BJ (cell line): ENCODE measurements at places on chromosomes 6 and 20. TPM values are rescaled to one million over a fixed set of nuclear protein-coding genes. Genes with fewer than 3 reads are reported as not detected.

Gene WFDC5
- polyA plus RNA-seq: not detected in 2 replicates

DNA sequence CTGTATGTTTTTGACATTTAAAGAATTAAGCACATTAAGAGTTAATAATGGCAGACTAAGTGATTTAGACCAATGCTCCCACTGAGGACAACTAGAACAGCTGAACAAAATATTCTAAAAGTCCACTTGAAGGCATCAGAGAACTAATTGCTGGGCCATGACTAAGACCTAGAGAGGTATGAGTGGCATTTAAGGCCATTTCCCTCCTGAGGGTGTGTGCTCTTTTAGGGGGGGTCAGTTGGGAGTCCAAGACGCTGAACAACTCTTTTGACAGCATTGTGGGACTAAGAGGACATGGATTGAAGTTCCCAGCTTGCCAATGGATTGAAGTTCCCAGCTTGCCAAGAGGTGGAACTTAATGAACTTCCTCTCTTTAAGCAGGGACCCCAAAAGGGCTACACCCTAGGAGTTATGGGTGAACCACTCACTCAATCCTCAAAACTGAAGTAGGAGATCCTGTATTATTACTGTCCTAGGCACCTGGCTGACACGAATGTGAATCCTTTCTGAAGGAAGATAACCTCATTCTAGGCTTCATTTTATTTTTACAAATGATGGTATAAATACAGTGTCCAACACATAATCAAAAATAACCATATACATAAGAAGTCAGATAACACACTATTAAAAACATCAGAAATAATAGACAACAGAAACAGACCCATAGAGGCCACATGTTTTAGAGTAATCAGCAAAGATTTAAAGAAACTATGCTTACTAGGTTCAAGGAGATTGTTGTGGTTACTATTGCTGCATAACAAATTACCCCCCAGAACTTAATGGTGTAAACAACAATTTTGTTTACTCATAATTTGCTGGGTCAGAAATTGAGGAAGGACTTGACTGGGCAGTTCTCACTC lies 175.1 kb downstream of the VEGFA start:
- DNase-seq: peak; percentile 9

- no peak for DNase-seq
Observed at GRCh38 chr6:35043381-35044130, 97.6 kb downstream of the TCP11 start.

- DNase-seq: no peak
Observed at GRCh38 chr20:6100246-6100645, 22.6 kb downstream of the FERMT1 start.

DNA sequence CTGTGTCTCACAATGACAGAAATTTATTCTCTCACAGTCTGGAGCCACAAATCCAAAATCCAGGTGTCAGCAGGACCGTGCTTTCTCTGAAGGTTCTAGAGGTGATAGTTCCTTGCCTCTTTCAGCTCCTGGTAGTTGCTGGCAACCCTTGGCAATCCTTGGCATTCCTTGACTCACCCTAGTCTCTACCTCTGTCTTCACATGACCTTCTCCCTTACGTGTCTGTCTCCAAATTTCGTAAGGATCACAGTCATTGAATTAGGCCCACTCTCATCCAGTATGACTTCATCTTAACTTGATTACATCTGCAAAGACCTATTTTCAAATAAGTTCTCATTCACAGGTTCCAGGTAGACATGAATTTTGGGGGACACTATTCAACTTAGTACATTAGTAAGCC lies 143.1 kb downstream of the CEP57L1 start:
- DNase-seq: no peak

GRCh38 chr20:2879146-2879545 lies 5.9 kb downstream of the PTPRA start:
- peak; percentile 75 for DNase-seq

GRCh38 chr20:3909952-3910366 lies 20.8 kb downstream of the PANK2 start:
- no peak for DNase-seq

GRCh38 chr6:146194434-146194833 lies 165.6 kb downstream of the GRM1 start:
- DNase-seq: no peak

DNA sequence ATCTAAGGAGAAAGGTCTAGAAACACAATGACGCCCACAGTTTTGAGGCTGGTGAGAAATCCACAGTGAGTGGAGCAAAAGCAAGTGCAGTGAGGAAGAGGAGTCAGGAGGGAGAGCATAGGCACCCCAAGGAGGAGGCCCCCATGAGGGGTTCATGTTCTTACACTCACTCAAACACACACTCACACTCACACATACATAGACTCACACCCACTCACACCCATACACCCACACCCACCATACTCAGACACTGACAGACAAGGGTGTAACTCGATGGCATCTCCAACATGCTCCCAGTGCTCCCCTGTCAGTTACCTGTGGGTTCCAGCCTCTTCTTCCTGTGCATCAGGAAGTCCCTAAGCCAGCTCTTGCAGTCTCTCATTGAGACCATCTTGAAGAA lies 3.8 kb downstream of the ULBP3 start:
- DNase-seq: no peak

DNA sequence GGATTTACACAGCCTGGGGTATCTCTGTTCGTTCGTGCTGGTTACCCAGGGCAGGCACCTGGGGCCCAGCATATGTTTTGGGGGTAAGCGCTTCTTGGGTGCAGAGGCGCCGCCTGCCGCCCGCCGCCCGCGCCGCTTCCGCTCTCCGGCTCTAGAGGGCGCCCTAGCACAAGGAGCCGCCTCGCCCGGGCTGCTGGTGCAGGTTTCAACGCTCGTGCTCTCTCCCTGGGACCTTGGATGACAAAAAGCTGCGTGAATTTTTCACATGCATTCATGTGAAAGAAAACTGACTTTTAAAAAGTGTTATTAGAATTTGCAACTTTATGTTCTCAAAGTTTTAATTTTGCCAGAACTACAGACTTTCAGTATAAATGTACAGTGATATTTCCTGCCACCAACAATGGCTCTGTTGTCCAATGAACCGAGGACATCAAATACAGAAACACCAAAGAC lies 32.5 kb downstream of the PRR18 start:
- DNase-seq: no peak

Gene AP5S1
- 7.5 and 12.2 TPM in 2 replicates for polyA plus RNA-seq

GRCh38 chr6:19836799-19837510 lies at the start of gene ID4:
Gene ID4 (plus strand): TSS chr6:19837370. CDS start chr6:19837755, 385 bp downstream.
- peak; percentile 74 for DNase-seq

- DNase-seq: no peak
Observed at GRCh38 chr6:95142661-95143335, 434.5 kb upstream of the MANEA start.

DNA sequence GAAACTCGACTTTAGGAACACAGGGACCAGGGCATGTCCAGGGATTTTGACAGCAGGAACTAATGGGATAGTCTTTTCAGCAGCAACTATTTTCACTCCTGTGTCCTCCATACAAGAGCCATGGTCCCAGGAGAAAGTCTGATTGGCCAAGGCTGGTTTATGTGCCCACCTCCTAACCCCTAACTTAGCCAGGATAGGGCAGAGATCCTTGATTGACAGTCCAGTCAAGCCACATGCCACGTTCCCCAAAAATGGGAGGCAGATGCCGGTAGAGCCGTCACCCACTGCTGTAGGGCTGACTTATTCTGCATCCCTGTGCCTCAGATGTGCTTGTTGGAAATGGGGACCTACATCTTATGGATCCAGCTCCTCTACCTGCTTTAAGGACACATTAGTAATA lies 22.3 kb downstream of the SLC2A10 start:
- DNase-seq: no peak

- no peak for DNase-seq
Observed at GRCh38 chr6:165092881-165093595, 216.4 kb downstream of the C6orf118 start.

DNA sequence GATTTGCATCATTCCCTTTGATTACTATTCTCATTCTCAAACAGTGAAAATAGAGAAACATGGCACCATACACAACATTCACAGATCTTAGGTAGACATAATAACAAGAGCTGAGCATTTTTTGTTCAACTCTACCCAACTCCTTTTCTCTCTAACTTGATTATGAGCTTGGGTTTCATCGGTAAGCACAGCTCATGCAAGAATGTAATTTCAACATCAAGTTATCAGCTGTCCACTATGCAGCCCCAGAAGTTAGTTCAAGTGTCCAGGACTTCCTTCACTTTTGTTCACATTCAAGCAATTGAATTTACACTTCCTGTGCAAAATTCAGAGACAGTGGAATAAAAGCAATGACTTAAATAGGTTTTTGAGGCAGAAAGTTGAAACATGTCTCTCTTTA lies 297.7 kb upstream of the SASH1 start:
- DNase-seq: no peak

GRCh38 chr6:143652841-143653331 lies 24.9 kb upstream of the PHACTR2 start:
- no peak for DNase-seq

Gene NRSN1
- polyA plus RNA-seq: not detected in 2 replicates

- DNase-seq: no peak
Observed at GRCh38 chr6:16868968-16869367, 107.7 kb upstream of the ATXN1 start.

DNA sequence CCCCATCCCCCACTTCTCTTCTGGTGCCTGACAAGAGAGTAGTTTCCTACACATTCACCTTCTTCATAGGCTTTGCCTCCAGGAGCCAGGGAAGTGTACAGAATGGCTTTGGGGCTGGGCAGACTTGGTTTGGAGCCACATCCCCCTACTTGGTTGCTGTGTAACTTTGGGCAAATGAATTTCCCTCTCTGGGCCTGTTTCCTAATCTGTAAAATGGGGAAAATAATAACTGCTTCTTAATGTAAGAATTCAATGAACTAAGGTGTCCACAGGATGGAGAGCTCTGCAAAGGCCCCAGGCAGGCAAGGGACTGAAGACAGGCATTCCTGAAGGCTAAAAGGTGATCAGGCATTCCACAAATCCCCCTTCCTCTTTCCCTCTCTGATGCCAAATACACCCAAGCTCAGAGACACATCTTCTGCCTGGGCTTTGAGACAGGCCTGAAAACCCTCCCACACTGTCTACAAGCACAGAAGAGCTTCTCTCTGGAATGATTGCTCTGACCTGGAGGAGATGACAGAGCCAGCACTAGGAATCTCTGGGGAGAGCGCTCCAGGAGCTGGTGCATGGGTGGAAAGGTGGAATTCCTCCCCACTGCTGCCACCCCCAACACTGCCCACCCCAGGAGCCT lies 6.9 kb upstream of the C20orf203 start:
- no peak for DNase-seq

Gene TBX18
- polyA plus RNA-seq: 28.6 and 34.5 TPM in 2 replicates

Gene AK9
- polyA plus RNA-seq: 1.3 and 3.1 TPM in 2 replicates

Gene TNFRSF6B
- 2.1 and 3.2 TPM in 2 replicates for polyA plus RNA-seq

Gene VGLL2
- polyA plus RNA-seq: not detected in 2 replicates

Gene LGSN
- not detected in 2 replicates for polyA plus RNA-seq

DNA sequence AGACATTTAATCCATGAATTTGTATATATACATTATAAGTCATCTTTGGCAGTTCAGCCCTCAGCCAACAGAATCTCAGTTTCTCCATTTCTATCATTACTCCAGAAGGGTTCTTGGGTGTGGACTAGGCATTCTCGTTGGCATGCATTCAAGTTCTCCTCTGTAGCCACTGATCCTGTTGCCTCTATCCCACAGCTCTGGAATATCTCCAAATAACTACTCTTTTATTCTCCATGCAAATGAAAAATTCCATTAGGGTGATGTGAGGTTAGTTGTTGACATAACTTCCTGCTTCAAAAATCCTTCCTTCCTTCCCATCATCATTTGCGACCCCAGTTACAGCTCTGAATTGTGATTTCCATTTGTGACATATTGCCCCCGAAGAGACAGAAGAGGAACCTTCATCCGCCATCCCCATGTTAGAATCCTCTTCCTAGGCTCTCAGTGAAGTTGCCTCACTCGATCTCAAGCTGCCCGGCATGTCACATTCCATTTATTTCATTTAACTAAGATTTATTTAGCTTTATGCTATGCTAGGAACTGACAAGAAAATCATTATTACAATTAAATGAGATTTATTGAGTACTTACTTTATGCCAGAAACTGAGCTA lies 93.7 kb upstream of the EDN1 start:
- DNase-seq: no peak

- DNase-seq: no peak
Observed at GRCh38 chr6:123677897-123678296, 41.1 kb upstream of the TRDN start.

DNA sequence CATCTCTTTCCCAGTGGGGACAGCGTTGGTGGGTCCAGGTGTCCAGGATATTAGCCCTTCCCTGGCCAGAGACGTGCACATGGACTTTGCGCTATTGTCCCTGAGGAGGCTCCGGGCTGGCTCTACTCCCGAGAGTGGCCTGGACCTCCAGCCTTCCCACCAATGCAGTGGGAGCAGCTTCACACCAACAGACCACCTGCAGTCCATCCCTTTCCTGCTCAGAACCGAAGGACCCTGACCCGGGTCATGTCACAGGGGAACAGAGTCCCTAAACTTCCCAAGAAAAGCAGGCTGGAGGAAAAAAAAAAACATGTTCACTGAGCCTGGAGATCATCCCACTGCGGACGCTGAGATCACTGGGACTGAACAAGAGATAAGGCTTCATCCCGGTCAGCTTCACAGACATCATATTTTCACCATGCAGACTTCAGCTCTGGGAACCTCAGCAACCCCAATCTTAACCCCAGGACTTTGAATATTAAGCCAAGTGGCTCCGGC lies 18.3 kb downstream of the ZMYND8 start:
- DNase-seq: no peak

DNA sequence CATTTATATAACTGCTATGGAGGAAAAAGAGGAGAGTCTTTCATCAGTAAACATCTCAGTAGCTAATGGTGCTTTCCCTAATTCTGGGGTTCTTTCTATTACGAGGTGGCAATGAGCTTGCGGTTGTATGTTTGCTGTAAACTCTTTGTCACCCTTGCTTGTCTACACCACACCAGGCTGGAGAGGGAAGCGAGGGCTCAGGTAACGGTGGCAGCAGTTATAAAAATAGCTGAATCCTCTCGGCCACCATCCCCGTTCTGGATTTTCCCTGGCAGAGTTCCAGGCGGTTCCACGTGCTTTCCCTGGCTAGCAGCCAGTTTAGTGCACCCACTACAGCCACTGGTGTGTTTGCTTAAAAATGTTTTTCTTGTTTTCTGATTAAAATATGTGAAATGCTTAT lies 39.0 kb downstream of the MAS1 start:
- DNase-seq: no peak

Gene ROS1
- polyA plus RNA-seq: 0.16 and 0.29 TPM in 2 replicates

GRCh38 chr20:58554541-58554940 lies 39.3 kb upstream of the APCDD1L start:
- no peak for DNase-seq

Gene RFX6
- not detected in 2 replicates for polyA plus RNA-seq

DNA sequence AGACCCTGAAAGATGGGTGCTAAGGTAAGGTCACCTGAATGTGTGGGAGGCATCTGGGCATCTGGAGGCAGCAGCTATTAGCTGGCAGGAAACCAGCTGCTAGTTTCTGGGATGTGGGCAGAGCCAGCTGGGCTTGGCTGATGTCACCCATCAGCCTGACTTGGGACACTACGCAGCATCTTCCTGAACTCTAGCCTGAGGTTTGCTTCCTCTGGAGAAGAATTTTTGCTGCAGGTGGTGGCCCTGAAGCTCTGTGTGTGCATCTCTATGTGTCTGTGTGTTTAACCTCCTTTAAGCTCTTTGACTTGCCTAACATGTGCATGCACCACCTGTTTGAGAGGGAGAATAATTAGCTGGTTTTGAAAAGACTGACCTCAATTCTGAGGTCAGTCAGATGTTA lies 465.1 kb upstream of the CHD6 start:
- no peak for DNase-seq

Gene PSMB8
- 56.7 and 79.6 TPM in 2 replicates for polyA plus RNA-seq

Gene CRISP2
- polyA plus RNA-seq: not detected in 2 replicates

GRCh38 chr6:3088968-3089367 lies 20.7 kb downstream of the RIPK1 start:
- peak; percentile 27 for DNase-seq
